Right lung (tissue), 10 donors: ENCODE measurements at places on chromosomes 11 and 22. TPM values are rescaled to one million over a fixed set of nuclear protein-coding genes. Genes with fewer than 3 reads are reported as not detected.

DNA sequence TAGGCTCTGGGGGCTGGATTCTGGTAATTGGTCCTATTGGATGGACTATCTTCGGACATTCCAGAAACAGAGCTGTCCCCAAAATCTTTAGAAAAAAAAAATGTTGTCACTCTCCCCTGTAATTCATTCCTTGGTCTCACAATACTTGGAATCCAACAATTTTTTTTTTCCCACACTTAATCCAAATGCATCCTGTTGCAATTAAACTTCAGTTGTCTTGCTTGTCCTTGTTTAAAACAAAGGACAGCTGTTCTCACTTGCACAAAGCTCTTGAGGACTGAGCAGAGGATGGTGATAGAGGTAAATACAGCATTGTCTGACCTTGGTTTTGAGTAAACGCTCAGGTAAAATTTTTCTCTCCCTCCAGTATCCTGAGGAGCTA is 75.3 kb downstream of the SC5D start:
- peak; percentile 51 for DNase-seq

GRCh38 chr11:78943154-78943553 is 368.5 kb upstream of the NARS2 start:
- DNase-seq: no peak

The BRSK2 gene
- polyA plus RNA-seq: 0.67 TPM

DNA sequence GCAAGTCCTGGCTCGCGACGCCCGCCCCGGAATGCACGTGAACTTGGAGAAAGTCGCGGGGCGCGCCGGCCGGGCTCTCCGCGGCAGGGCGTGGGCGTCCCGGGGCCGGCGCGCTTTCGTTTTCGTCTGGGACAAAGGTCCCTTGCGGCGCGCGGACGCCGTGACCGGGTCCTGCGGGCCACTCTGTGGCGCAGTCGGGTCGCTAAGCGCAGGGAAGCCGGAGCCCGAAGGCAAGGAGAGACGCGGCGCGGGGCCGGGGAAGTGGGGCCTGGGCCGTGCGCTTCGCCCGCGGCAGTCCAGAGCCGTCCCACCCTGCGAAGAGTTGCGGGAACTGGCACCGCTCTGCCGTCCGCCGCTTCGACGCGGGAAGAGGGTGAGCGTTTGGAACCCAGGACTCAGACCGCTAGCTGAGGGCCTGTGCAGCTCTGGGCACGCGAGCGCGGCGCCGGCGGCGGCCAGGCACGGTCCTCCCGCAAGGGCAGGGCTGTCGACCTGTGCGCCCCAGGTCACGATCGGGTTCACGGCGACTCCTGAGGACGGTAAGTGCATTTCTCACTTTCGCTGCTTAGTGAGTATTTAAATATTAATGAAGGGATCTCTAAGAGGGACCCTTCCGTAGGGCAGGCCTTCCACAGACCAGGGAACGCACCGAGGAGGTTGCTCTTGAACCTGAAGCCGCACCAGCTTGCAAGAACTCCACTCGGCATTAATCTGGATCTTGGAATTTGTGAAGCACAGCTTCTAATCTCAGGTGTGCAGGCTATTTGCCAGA is 78.0 kb upstream of the PPARA start:
- no peak for DNase-seq

The MMP13 gene
- polyA plus RNA-seq: not detected

DNA sequence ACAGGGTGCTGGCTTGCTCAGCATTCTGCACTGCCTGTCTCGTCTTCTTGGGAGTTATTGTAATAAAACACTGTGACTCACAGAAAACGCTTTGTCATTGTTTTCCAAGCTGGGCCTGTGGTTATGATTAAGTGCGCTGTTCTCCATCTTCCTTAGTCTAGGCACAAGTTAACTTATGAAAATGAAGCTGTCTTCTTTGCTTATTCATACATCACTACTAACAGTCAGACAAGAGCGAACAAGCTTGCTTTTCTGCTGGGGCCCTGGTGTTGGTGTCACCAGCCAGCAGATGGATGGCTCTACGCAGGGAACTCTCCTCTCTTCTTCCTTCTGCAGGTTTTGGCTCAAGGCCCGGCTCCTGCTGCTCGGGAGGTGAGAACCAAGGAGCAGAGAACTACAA is 380.1 kb upstream of the SYN3 start:
- no peak for DNase-seq

- DNase-seq: no peak
Measured at GRCh38 chr11:25423436-25424199, 908.3 kb upstream of the ANO3 start.

DNA sequence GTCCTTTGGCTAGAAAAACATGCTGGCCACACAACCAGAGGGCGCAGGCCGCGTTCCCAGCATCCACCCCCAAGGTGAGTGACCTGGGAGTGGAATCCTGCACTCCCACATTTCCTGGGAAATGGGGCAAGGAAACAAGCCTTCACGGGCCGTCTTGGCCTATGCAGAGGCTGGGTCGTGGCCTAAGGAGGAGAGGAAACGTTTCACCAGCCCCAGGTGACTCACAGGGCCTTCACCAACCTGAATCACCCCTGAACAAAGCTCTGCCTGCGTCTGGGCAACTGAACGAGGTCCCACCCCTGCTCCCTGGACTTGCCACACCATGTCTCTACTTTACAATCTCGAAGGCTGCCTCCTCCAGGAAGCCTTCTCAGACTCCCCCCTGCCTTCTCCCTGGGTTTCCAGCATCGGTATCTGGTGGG is 13.2 kb downstream of the MYH9 start:
- no peak for DNase-seq

DNA sequence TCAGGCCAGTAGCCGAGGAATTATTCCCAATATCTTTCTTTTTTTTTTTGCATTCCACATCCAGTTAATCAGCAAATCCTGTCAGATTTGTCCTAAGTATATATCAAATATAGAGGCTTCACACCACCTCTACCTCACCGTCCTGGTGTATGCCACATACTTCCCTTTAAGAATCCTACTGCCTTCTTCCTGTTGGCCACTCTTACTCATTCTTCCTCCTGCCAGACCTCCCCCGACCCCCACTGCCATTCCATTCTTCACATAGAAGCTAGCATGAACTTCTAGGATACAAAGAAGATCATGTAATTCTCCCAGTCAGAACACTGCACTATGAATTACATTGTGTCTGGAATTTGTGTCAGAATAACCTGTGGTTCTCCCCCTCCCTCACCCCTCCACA is 89.5 kb downstream of the TRIM44 start:
- DNase-seq: no peak

GRCh38 chr22:35555483-35555890 is 14.9 kb downstream of the RASD2 start:
- DNase-seq: no peak

- no peak for DNase-seq
Measured at GRCh38 chr11:131217313-131218310, 152.8 kb upstream of the NTM start.

DNA sequence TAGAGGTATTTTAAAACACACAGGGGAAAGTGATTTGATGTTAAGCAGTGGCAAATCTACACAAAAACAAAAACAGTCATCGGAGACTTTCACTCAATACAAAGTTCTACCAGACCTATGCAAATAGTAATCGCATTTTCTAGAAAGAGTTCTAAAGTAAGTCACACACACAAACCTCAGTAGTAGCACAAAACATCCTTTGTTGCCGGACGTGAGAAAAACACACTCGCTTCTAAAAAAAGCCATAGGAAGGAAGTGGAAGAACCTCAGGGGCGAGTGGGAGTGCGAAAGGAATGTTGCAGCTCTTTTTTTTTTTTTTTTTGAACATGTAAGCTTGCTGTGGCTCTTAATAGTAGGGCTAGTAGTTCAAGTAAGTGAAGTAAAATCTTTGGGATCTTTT is 88.9 kb downstream of the MAML2 start:
- no peak for DNase-seq

DNA sequence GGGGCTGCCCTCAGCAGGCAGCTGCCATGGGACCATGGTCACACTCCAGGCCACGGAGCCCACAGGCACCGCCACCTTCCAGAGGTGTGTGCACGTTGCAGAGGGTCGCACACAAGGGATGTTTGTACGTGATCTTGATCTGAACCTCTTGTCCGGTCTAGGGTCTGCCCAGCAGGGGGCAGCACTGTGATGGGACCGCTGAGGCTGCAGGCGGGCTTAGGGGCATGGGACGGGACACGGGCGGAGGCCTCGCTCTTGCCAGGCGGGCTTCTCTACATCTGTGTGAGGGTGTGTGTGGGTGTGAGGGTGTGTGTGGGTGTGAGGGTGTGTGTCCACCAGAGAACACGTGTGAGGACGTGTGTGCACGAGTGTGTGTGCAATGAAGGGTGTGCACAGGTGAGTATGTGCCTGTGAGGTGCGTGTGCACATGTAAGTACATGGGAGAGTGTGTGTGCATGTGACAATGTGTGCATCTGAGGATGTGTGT is 52.4 kb downstream of the CACNA1I start:
- peak; percentile 33 for DNase-seq

- no peak for DNase-seq
Measured at GRCh38 chr11:27754035-27755017, 54.1 kb upstream of the BDNF start.

DNA sequence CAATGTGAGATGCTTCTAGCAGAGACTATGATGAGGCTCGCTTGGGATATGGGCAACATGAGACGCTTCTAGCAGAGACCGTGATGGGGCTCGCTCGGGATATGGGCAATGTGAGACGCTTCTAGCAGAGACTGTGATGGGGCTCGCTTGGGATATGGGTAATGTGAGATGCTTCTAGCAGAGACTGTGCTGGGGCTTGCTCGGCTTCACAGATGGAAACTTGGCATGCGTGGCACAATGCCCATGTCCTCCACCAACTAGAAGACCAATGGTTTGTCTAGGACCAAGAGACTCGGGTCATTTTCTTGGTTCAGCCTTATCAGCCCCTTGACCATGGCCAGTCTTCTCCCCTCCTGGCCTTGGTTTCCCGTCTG is 7.1 kb downstream of the MYEOV start:
- no peak for DNase-seq

The OR51B4 gene
- 0.36 TPM for polyA plus RNA-seq

The TIMM8B gene
- polyA plus RNA-seq: 57.7 TPM

DNA sequence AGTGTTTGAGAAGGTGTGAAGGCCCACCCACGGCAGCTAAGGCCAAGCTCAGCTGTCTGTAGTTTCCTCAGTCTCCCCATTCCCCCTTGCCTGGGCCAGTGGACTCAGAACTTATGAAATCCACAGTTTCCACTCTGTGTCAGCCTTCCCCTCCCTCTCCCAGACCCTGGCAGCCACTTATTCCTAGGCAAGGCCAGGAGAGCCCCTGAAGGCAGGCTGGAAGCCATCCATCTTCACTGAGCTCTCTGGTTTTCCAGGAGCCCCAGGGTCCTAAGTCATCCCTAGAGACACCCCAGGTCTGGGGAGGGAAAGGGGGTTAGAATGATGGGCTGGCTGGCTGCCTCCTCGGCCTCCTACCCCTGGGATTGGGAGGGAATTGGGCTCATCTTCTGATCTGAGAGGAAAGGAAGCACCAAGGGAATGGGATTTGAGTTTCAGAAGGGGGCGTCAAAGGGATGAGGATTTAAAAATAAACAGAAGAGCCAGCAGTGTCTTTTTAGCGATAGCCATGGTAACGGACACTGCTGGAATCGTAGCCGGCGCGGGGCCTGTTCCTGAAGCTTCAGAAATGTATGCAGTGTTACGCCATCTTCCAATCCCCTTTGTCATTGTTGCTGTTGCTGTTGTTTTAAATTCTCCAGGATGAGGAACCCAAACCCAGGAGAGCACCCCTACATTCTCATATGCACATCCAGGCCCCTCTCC is 561.1 kb upstream of the CADM1 start:
- no peak for DNase-seq

The TRIM49 gene
- not detected for polyA plus RNA-seq

DNA sequence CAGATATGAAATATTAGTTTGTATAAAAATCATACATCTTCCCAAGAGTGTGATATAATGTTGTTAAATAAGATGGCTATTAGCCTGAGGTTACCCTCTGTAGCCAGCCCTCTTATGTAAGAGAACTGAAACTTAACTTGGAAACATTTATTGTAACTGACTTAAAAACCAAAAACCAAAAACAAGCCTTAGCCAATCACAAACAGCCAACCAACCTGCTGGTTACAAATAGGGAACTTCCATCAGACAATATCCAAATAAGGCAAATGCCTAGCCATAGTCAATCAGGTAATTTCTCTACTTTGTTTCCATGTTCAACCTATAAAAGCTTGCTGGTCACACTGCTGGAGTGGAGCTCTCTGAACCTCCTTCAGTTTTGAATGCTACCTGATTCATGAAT is 14.1 kb downstream of the KBTBD3 start:
- DNase-seq: no peak

DNA sequence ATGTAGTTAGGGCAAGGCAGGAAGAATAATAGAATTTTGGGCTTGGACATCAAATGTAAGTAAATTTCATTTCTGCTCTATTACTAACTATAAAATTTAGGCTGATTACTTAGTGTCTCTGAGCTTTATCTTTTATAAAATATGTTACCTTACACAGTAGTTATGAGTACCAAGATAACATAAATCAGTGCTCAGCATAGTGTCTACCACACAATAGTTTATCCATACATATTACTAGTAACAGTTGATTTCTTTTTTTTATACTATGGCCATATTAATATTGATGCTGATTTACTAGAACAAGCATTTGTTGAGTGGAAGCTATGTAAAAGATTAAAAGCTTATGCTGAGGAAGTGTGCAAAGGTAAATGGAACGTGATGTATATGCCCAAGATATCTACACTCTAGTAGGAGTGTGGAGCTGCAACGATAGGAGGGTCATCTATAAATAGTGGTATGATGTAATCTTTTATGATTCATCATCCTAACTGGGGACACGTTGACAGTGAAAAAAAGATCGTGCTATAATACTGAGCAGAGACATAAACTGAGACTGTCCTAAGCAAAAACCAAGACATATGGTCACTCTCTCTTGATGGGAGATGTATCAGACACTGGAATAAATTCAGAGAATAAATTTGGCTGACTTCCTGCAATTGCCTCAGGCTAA is 8.7 kb upstream of the SLC5A12 start:
- DNase-seq: no peak

GRCh38 chr22:19820880-19821522 is 33.7 kb downstream of the GNB1L start:
- no peak for DNase-seq

GRCh38 chr11:43790444-43790794 is 90.2 kb upstream of the ALKBH3 start:
- DNase-seq: no peak

The SC5D gene
- polyA plus RNA-seq: 42.8 TPM

DNA sequence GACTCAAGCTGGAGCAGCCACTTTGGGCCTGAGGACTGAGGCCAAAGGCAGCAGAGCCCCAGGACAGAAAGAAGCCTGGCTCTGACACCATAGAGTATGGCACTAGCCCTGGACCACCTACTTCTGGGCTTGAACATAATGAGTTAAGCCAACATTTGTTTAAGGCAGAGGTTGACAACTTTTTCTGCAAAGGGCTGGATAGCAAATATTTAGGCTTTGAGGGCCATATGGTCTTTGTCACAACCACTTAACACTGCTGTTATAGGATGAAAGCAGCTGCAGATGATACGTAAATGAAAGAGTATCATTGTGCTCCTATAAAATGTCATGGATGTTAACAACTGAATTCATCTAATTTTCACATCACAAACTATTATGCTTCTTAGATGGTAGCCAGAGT is 16.6 kb downstream of the OSBP start:
- DNase-seq: no peak
